Stimulated activated CD4-positive, alpha-beta T cell treated with anti-CD3 and anti-CD28 coated beads, Interleukin-1b, Interleukin-23, amount 100 ng/mL, for 48 hours (primary cell): ENCODE measurements at places on chromosomes 13 and 19.

GRCh38 chr19:47075941-47076340, 27.5 kb upstream of the TMEM160 start:
- DNase-seq = no peak

DNA sequence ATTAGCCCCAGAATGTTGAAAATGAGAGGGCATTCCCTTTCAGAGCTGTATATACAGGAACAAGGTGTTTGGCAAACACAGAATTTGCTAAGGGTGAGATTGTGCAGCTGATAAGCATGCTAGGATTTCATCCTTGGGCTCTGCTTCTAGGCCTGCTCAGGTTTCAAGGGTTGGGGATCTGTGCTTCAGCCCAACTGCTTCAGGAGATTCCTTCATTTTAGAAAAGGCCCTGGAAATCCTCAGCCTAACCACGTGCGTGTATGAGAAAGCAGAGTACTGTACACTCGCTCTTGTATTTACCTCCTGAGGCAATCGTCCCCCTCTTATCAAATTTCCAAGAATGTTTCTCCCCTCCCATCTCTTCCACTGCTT, 291.6 kb upstream of the ARGLU1 start:
- DNase-seq = no peak

DNA sequence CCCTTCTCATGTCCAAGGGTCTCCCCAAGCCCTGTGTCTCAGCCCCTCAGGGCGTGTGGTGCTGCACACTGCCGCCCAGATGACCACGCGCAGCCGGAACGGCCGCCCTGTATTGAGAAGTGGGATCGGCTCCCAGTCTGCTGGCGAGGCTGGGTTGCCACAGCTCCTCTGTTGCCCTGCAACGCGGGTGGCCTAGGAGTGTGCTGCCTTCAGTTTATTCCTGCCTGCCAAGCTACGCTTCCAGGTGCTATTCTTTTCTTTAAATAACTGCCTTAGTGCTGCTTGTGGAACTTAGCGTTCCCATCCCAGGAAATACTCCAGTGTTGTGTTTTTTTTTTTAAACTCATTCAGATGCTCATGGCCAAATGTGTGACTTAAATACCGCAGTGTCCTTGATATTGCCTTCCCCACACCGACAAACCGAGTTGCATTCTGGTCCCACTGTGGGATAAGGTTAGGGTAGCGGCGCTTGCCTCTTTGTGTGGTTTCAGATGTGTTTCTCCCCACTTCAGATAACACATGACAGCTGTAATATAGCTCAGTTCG, 16.6 kb downstream of the ACTN4 start:
- DNase-seq = no peak

DNA sequence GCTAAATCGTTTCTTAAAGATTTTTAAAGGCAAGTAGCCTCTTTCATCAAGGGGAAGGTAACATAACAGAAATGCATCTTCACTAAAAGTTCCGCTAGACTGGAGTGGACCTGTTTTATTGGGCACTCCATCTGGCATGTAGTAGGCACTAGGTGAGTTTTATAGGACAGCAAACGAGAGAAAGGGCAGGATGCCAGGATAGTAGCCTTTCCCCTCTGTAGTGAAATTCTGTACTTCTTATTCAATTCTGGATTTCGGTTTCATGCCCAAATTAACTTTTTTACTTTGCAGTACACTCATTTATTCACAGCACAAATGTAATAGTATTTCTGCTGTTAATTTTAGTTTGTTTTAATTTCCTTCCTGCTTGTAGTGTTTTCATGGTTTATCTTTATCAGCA, 45.2 kb downstream of the GPR180 start:
- DNase-seq = no peak

DNA sequence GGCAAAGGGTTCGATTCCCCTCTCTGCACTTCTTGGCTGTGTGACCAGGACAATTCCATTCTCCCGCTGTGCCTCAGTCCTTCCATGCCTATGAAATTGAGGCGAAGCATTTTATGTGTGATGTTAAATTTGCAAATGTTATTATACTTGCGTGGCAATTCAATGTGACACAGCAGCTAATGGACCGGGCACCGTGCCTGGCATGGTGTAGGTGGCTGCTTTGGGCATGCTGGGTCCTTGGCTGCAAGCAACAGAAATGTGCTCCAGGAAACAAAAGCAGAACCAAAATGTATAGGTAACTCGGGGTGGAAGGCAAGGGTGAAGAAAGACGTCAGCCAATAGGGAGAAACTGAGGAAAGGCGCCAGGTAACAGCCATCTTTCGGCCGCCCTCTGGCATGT, 37.1 kb downstream of the TINCR start:
- no peak for DNase-seq

DNA sequence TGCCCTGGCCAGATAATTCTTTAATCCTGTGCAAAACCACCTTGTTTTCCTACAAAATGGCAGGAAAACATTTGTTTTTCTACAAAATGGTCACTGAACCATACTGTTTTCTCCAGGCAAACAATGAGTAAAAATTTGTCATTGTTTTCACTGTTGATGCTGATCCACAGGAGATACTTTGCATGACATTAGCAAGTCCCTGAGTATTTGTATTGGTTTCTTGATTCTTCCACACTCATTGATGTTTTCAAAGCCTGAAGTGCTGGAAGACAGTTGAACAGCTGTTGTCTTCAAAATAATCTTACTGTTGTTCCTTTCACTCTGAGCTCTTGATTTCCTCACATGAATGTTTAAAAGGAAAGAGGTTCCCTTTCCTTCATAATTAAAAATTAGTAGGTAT, 123.1 kb upstream of the HTR2A start:
- DNase-seq = no peak

DNA sequence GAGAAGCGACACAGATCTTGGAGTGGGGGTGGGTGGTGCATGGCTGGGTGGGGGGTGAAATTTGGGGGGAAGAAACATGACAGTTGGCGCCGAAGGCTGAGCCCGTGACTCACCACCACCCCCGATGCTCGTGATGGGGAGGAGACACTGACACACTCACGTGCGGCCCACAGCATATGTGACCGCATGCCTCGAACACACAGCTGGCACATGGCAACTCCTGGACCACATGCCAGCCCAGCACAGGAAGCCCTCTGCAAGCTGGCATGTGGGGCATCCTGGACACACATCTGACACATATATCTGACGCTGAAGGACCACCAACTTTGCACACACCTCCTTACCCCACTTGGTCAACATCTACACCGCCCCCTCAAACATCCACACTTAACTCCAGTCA, 1.2 kb upstream of the GRIK5 start:
- DNase-seq = no peak

GRCh38 chr13:28394422-28394821, 100.5 kb downstream of the FLT1 start:
- DNase-seq = no peak

- no peak for DNase-seq
These were observed 987.0 kb downstream of the DIAPH3 start for GRCh38 chr13:59176775-59177174.

DNA sequence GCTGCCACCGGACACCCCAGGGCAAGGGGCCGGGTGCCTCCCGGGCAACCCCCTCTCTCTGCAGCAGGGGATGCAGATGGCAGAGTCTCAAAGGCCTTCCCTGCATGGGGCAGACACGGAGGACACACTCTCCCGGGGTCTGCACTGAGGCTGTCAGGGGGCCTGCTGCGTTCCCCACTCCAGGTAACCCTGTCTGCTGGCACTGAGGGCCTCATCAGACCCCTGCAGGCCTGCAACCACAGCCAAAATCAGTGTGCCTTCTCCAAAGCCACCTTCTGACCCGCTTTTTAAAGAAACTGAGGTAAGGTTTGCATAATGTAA, 93.9 kb downstream of the GNG7 start:
- no peak for DNase-seq

DNA sequence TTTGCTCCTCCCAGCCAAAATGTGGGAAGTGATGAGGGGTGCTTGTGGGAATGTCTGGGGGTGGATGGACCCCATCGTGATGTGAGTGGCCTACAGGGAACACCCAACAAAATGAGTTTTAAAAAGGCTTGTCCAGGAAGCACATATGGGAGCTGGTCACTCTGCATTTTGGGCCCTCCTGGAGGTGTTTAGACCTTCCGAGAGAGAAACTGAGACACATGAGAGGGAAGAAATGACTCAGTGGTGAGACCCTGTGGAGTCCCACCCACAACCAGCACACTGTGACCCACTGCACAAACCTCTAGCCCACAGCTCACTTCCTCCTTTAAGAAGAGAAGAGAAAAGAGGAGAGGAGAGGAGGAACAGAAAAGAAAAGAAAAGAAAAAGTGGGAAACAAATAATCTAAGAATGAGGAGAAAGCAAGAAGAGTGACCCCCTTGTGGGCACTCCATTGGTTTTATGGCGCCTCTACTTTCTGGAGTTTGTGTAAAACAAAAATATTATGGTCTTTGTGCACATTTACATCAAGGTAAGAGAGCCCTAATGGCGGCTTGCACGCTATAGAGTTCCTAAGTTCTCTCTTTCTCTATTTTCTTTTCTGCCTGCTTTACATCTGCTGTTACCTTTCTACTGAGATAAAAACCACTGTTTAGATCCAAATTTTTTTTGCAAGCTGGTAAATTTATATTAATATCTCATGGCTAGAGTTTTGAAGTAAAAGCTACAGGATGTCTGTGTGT, 13.3 kb upstream of the LILRB1 start:
- no peak for DNase-seq
